Stimulated activated CD4-positive, alpha-beta T cell treated with anti-CD3 and anti-CD28 coated beads, TNF-alpha, amount 100 ng/mL, for 4 hours (primary cell): ENCODE measurements at places on chromosomes 2 and 18.

- no peak for DNase-seq
These were observed 91.8 kb downstream of the FMNL2 start for GRCh38 chr2:152426801-152427200.

DNA sequence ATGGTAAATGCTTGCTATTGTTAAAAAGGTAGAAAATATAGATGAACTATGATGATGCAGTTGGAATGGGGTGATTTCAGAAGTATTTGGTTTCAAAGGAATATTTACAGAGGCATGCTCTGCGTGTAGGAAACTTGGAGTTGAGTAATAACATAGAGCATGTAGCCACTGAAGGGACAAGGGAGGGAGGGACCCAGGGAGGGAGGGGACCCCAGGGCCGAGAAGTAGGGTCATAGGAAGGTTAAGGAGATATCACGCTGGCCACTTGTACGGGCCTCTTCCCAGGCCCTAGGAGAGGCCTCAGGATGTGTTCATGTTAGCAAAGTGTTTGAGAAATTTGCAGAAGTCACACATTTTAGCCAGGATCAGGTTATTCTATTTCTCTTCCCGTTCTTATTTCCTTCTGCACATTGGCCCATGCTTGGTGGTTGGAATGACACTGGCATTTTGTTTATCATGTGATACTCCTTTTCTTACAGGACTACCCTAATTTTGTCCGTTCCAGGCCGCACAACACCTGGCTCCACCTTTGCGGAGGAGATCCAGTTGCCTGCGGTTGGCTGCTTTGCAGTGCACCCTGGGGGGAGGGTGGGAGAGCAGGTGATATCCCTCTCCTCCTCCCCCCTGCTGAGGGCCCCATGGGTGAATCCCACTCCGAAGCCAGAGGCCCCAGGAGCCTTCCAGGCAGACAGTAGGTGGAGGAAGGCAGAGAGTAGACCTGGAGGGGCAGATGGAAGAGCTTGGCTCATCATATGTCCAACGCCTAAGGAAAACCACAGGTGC is 16.9 kb upstream of the ACKR3 start:
- DNase-seq = no peak

- DNase-seq = no peak
These were observed 111.2 kb upstream of the SLC39A10 start for GRCh38 chr2:195545811-195546210.

- DNase-seq = no peak
These were observed 208.3 kb downstream of the EIPR1 start for GRCh38 chr2:3169106-3169870.

DNA sequence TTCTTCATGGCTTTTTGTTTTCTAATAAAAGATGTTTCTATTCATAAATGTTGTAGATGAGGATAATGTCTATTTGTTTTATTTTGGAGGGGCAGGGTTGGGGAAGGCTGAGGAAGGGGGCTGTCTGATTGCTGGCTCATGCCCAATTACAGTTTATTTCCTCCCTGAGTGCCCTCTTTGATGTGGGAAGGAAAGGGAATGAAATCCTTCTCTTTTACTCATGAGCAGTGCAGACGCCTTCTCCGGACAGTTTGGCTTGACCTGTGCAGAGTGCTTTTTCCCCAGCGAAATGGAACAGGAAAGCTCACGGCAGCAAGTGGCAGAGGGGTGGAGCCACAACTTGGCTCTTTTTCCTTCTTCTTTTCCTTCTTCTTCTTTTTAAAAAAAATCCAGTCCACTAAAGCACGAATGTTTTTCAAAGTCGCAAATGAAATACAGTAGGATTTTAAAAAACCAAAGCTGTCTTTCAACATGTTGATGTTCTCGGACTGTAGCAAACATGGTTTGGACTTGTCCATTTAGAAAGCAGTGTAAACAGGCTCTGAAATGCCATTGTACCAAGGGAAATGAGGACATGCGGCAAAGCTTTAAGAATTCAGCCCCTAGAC is 34.5 kb downstream of the RAB31 start:
- no peak for DNase-seq

GRCh38 chr18:78436110-78436509 is 543.5 kb upstream of the SALL3 start:
- DNase-seq = no peak

DNA sequence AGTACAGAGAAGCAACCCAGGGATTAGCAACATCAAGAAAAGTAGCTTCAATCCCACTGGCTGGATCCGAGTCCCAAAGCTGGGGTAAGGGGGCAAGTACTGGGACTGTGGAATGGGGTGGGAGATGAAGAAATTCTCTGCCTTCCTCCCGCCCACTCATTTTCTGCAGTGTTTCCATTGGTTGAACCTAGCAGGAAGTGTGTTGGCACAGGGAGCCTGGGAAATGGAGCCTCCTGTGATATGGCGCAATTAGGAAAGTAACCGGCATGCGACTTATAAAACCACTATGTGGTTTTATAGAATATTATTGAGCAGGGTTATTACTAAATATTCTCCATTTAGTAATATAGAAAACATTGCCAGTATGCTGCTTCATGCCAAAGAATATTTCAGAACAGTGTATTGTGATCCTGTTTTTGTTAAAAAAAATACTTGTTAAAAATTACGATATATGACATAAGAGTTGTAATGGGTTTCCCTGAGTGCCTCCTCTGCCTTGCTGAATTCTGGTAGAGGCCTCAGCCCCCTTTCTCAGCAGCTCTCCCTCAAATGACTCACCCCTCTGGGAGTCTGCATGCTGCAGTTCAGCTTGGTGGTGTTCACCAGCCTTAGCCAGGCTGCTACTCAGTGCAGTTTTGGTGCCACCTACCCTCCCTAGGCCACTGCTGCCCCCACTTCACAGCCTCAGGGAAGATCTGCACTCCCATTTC is 60.5 kb downstream of the HK2 start:
- no peak for DNase-seq

DNA sequence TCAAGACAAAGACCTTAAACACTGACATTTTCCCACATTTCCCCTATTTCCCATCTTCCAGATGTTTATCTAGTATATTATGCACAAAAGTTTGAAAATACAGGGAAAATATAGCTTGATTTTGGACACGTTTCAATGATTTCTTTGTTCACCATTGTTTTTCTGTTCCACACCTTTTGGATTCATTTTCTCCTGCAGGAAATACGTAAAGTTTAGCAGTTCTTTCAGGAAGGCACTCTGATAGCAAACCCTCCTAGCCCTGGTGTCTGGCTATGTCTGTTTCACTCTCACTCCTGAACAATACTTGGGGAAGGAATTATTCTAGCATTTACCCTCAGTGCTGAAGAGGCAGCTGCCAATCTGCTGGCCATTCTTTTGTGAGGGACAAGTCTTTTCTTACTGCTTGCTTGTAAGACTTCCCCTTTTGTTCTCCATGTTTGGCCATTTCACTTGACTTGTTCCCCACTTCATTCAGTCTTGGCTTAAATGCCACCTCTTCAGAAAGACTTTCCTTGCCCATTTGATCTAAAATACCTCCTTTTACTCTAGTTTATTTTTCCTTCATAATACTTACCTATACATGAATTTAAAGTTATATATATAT is 195.4 kb downstream of the RNF152 start:
- DNase-seq = no peak

DNA sequence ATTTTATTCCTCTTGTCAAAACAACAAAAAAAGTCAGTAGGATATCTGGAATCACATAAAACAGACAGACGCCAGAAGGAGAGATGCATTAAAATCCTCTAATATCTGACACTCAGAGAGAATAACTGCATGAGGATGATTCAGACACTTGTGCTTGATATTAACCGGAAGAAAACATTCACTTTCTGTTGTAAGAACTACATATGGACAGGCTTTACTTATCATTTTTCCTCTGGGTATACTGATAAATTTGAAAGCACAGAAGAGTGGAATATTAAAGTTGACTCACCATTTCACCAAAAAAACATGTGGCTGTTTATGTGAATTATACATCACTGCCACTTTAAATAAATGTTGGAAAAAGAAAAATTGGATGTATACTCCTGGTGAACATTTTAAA is 589.1 kb upstream of the CDH2 start:
- DNase-seq = no peak

GRCh38 chr18:51196118-51196810 is 1.2 kb downstream of the MEX3C start:
- DNase-seq = peak; percentile 19

DNA sequence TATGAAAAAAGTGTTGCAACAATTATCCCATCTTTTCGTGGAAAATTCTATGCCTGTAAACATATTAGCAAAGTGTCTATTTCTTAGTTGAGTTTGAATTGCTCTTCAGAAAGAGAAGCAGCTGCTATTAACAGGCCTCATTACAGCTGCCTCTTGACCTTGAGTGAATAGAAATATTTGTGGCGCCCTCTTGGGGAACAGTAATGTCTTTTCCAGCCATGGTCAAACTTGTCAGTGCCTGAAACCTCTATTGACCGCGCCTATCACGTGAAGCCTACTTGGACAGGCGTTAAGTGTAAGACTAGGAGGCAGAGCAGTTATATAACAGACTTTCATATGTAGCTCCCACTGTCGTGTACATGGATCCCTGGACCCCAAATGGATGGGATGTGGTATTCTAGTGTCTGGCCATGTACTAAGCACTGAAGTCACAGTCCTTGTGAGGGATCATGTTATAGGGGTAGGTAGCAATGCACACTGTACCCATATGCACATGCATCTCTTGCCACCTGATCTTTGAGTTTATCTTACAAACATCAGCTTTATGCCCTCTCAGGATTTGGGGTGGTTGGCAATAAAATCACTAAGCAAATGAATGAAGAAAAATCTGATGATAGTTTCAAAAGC is 245.0 kb downstream of the PTGR3 start:
- no peak for DNase-seq

DNA sequence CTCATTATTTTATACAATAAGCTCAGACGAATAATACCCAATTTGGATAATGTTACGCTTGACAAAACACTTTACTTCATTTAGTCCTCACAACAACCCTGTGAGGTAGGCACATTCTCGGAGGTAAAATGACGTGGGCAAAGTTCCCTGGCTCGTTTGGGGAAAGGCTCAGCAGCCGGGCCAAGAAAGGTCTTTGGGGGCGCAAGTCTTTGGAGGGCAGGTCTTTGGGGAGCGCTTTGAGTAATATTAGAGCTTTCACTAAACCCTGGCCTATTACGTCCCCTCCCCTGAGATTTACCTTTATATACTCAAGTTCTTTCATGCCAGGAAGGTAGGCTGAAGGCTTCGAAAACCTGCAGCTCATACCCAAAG is 427 bp downstream of the RBKS start:
- no peak for DNase-seq

DNA sequence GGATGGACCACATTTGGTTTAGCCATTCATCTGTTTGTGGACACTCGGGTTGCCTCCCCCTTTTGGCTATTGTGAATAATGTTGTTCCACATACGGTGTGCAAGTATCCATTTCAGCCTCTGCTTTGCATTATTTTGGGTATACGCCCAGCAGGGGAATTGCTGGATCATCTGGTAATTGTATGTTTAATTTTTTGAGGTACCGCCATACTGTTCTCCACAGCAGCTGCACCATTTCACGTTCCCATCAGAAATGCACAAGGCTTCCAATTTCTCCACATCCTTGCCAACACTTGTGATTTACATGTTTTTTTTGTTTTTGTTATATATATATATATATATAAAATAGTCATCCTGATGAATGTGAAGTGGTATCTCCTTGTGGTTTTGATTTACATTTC is 54.6 kb upstream of the TWIST2 start:
- no peak for DNase-seq

GRCh38 chr2:227447606-227448005 is 24.4 kb upstream of the AGFG1 start:
- DNase-seq = no peak

- no peak for DNase-seq
These were observed 27.8 kb downstream of the MTX2 start for GRCh38 chr2:176297067-176297466.

DNA sequence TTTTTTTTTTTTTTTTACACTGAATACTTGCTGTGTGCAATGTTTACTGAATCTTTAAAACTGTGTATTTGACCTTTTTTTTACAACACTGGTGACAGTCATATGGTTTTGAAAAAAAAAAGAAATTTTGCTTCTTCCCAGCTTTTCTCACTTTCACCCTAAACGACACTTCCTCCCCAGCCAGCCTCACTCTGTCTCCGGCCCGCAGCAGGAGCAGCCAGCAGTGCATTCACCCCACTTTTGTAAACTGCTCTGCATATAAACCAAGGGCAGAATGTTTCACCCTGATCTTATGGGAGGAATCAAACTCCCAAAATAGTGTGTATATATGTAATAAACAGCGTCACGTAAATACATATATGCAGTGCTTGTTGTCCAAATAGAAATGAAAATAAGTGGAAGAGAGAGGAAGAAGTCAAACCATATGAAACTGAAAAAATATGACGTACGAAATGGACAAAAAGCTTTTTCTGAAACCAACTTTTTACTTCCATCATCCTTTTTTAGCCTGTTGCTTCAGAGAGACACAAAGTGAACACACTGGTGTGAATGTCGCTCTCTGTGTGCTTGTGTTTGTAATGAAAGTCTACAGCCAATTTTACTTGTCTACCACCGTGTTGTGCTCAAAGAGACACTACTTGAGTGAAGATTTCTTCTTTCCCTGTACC is 54.2 kb downstream of the ZCCHC2 start:
- DNase-seq = no peak

- DNase-seq = no peak
These were observed 1.1 kb upstream of the SP9 start for GRCh38 chr2:174333372-174334277.

DNA sequence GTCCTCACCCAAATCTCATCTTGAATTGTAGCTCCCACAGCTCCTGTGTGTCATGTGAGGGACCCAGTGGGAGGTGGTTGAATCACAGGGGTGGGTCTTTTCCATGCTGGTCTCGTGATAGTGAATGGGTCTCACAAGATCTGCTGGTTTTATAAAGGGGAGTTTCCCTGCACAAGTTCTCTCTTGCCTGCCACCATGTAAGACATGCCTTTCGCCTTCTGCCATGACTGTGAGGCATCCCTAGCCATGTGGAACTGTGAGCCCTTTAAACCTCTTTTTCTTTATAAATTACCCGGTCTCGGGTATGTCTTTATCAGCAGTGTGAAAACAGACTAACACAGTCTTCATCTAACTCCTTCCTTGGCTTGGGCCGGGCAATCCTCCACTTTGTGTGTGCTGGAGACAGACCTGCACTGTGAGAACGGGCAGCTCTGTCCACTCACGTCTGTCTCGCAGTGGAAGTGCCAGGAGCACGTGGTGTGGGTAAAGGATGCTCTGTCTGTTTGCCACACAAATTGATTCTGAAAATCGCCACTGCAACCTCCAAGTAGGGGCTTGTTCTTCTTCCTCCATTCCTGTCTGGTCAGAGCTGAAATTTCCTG is 47.6 kb upstream of the OTOS start:
- no peak for DNase-seq

GRCh38 chr18:69774831-69775230 is 172.8 kb downstream of the CD226 start:
- no peak for DNase-seq

DNA sequence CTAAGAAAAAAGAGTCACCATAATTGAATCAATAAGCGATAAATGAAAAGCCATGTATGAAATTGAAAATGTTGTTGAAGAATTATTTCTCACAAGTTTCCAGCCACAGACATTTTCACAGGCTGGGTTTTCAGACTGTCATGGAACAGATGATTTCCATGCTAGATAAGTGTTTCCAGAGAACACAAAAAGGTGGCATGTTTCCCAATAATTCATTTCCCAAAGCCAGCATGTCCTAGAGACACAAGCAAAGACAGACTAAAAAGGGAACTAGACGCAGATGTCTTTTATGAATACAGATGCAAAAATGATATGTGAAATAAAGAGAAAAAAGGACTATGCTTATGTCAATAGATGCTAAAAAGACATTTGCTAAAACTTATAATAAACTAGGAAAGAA is 255.1 kb downstream of the EIPR1 start:
- no peak for DNase-seq

- DNase-seq = no peak
These were observed 107.3 kb downstream of the TMEFF2 start for GRCh38 chr2:192087398-192087958.

GRCh38 chr18:76658627-76659026 is 163.6 kb upstream of the ZNF516 start:
- no peak for DNase-seq
